ENCODE measurements at places on chromosomes 5 and 9.

- no peak for DNase-seq
Measured at GRCh38 chr5:150289551-150290390, at the start of gene CAMK2A. TSS of gene CAMK2A (minus strand) at chr5:150289773. CDS start at chr5:150289625, 148 bp downstream.

- no peak for DNase-seq
Measured at GRCh38 chr9:72565535-72565934, 44.1 kb downstream of the TMC1 start.

DNA sequence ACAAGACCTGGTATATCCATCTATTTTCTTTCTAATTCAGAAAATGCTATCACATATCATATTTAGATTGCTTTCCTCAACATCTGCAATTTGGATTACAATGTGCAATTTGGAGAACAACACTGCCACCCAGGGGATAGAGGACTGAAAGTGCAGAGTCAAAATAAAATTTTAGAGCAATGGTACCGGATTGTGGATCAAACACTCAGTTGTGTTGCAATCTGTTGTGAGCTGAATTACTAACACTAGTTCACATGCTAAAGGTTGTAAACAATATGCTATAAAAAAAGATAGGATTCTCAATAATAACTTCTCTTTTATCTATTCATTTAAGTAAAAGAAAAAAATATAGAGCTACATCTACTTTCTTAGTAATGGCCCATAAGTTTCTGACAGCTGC lies 11.9 kb upstream of the SRFBP1 start:
- DNase-seq, result no peak

DNA sequence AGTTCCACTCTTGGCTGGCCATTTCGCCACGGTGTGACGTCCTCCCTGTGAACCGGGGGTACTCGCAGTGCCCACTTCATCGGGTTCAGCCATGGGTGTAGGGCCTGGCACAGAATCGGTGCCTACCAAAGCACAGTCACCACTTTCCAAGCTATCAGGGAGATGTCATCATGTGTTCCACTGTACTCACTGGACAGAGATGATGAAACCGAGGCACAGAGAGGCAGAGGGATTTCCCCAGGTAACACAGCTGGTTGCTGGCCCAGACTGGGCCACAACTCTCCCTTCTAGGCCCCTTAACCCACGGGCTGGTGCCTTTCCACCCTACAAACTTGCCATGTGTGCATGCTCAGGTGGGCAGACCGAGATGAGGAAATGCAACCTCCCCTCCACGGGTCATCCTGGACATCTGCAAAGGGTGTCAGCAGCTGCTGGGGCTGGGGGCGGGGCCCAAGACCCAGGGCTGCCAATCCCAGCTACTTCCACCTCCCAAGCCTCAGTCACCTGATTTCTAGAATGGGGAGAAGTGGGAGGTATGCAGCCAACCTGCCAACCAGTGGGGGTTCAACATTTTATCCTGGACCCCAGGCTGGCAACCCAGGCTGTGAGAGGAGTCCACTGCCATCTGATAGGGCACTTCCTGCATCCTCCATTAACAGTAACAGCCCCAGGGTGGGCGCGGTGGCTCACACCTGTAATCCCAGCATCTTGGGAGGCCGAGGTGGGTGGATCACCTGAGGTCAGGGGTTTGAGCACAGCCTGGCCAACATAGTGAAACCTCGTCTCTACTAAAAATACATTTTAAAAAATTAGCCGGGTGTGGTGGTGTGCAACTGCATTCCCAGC lies 893 bp upstream of the SH2D3C start:
- no peak for DNase-seq

DNA sequence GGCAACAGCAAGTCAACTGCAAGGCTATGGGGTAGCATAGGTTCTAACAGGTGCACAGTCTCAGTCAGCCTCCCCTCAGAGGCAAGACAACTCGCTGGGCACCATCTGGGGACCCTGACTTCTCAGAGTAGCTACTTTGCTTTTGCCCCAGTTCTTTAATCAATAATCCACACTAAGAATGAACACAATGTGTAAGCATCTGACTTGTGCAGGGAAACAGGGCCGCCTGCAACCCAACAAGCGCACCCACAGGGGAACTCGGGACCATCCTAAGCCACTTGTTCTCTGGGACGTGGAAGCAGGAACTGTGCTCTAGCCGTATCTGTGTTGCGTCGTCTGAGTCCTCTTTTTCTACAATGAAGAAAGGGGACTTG lies 1.9 kb downstream of the MOB3B start:
- DNase-seq, result no peak

GRCh38 chr5:131664929-131665328 lies 29.9 kb upstream of the RAPGEF6 start:
- DNase-seq, result no peak

DNA sequence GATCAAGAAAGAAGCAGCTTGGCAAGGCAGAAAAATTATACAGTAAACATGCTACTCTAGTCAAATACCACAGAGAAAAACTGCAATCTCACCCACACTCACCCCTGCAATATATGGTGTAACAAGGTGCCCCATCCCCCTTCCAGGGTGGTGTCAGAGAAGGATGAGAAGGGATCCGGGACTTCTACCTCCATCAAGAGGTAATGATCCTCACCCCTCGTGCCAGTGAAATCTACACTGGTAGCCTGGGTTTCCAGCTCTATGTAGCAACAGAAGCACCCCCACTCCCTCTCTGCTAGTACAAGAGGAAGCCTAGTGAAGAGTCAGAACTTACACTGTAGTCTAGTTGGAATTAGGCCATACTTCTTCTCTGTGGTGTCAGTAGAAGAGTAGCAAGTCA lies 18.9 kb downstream of the SLCO4C1 start:
- DNase-seq, result no peak

DNA sequence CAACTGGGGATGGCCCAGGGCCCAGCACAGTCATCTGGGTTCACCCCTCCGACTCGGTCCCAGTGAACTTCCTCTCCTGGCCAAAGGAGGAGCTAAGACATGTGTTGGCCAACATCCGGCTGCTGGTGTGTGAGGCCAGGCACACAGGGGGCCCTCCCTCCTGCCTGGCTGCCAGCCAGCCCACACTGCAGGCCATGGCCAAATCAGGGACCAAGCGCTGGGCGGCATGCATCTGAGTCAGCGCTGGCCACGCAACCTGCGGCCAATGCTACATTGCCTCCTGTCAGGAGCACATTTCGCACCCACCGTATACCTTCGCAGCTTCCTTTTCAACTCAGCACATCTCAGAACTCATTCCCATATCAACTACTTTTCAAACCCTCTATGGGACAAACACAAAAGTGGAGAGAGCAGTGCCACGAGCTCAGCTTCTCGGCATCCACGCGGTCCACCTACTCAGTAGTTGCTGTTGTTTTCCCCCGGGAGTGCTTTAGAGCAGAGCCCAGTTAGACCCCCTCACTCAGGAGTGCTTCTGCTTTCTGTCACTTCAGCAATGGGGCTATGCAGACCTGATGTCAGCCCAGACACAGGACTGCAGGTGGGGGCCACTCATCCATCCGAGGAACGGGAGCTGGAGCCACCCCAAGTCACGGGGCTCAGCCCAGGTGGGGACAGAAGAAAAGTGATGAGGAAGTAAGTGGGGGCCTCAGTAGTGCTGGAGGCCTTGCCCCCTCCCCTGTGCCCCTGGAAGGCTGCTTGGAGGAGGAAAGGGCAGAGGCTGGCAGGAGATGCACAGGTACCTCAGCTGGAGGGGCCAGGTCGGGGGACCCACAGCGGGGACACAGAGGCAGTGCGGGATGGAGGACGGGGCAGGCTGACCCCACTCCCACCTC lies 13.9 kb downstream of the NINJ1 start:
- DNase-seq, result peak; percentile 70

- DNase-seq, result no peak
Measured at GRCh38 chr9:4716163-4716562, 24.8 kb downstream of the AK3 start.

- no peak for DNase-seq
Measured at GRCh38 chr9:134421888-134422287, 95.6 kb downstream of the RXRA start.

GRCh38 chr5:72079288-72079687 lies 28.0 kb upstream of the MAP1B start:
- DNase-seq, result no peak

DNA sequence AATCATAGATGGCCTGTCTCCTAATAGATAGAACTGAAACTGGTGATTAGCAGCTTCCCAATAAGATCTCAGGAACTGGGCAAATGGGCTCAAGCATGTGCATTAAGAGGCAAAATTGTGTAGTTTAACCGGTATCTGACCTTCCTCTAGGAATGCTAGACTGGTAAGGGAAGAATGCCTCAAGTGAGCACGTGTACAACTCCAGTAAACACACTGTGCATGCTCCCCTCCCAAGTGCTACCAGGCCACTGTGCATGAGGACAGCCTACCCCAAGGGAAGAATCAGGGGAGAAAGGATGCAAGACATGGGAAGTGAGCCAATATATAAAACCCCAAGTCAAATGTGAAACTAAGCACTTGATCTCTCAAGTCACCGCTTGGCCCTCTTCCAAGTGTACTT lies 1157.4 kb upstream of the CDH18 start:
- no peak for DNase-seq

DNA sequence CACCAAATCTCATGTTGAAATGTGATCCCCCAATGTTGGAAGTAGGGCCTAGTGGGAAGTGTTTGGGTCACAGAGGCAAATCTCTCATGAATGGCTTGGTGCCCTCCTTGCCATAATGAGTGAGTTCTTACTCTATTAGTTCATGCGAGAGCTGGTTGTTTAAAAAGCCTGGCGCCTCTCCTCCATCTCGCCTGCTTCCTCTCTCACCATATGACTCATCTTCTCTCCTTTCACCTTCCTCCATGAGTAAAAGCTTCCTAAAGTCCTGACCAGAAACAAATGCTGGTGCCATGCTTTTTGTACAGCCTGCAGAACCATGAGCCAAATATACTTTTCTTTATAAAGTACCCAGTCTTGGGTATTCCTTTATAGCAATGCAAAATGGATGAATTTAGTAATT lies 20.9 kb upstream of the ARHGAP26 start:
- no peak for DNase-seq

DNA sequence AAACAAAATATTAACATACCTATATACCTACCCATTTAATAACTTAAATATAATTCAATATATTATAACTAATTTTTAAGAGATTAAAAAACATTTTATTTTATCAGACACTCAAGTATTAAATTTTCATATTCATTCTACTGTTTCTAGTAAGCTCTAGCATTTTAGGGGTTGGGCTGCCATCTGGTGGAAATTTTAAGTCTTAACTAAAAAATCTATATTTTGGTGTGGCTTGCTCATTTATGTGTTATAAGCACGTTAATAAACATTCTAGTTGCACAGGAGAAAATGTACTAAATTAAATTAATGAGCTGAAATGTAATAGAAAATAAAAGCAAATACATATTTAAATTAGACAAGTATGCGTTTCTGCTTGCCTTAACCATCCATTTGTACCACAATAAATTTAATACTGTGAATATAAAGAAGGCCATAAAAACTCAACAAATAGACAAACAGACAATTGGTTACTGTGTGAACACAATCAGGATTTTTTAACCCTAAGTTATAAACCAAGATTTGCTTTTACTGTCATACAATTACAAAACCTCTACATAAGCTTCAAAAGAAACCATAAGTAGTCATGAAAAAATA lies 1728.3 kb upstream of the CDH9 start:
- peak; percentile 6 for DNase-seq

Data from brain pericyte (primary cell).